ENCODE measurements at places on chromosomes 2 and 18.

- DNase-seq, result no peak
Observed at GRCh38 chr18:58566556-58567292, 62.2 kb downstream of the ALPK2 start.

DNA sequence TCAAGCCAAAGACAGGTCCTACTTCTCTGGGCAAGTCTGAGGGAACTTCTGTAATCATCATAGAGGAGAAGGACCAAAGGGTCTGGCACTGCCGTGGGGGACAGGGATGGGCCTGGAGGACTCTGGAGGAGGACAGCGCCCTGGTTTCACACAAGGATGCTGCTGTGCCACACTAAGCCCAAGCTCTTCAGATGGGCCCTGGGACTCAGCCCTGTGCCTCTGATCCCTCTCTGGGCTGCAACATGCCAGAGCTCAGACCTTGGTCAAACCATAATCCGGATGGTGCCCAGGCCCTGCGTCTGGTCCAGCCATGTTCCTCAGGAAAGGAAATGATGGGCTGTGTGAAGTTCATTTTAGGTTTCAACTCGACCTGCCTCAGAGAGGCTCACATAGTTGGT is 222.0 kb upstream of the COPS8 start:
- no peak for DNase-seq

DNA sequence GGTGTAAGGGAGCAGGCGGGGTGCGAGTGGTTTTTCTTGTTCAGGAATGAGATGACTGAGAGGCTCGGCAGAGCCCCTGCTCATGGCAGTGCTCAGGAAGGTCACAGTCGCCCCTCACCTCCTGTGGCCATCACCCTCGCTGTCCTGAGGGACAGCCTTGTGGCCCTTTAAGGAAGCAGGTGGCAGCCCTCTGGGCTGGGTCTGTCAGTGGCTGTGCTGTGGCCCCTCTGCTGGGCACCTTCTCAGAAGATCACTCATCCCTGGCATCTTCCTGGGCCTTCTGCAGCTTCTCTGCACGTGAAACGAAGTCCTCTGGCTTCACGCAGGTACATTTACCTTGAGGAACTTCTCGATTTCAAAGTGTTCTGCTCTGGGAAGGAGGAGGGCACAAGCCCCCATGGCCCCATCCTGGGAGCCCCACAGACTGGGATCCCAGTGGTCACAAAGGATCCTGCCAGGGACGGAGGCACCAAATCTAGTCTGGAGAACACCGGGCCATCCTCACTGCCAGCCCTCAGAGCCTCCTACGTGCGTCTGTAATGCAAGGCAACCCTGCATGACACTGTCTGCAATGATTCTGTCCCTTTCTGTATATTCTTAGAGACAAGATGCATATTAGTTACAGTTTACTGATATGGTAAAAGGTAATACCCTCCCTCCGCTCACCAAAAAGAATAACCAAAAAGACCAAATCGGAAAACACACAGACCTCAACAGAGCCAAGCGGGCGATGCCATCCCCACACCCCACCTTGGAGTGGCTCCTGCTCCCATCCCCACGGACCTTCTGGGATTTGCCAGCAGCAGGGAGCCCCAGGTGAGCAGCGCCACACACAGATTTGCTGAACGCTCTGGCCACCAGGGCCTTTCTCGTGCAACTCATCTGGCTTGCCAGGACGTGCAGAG is 25.9 kb upstream of the FAHD2A start:
- DNase-seq, result no peak

- no peak for DNase-seq
Observed at GRCh38 chr18:76394780-76395476, 100.1 kb downstream of the ZNF516 start.

DNA sequence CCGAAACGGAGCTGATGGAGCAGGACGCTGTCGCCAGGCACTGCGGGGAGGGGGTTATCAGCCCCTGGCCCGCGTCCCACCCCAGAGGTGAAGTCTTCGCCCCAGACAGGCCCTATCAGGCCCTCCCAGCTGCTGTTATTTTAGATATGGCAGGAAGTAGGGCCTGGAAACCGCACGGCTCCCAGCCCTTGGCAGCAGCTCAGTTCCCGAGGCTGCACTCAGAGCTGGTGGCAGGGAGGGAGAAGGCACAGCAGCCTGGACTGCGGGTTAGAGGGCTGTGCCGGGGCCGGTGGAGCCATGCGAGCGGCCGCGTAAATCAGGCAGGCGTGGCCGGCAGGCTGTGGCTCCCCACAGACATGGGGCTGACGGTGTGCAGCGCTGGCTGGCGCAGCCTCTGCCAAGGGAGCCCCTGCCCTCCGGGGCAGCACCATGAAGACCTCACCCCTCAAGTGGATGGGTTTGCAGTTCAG is 111.4 kb downstream of the NFATC1 start:
- DNase-seq, result no peak

DNA sequence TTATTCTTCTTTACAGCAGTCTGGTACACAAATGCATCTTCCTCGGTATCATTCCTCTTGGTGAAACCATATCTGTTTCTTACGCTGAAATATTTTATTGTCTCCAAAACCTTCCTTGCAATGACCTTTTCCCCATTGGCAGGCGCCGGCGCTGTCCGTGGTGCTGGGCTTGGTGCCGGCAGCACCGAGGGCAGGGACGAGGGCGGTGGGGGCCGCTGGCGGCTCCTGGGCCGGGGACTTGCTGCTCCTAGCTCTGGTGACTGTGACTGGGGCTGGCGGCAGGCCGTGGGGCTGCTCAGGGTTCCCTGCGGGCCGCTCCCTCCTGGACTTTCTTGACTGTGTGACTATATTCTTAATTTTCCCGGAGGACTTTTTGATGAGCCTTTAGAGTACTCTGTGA is 72.5 kb downstream of the GPR39 start:
- no peak for DNase-seq

DNA sequence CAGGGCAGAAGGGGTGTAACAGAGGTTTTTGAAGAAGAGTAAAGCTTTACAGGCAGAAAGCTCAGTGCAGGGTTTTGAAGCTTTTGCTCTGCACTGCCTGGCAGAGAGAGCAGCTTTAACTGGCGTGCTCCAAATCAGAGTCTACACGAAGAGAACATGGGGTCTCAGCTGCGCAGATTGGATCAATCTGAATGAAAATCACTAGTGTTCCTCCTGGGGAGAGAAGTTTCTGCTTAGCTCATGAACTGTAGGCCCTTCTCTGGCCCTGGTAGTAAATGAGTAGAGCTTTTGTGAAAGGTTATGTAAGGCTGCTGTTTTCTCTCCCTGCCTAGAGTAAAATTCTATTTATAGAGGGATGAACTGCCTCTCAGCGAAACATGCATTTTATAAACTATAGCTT is 13.6 kb downstream of the DCC start:
- no peak for DNase-seq

- DNase-seq, result no peak
Observed at GRCh38 chr2:71558300-71559051, 105.1 kb downstream of the DYSF start.

- peak; percentile 1 for DNase-seq
Observed at GRCh38 chr2:200239216-200239615, 67.3 kb upstream of the SPATS2L start.

DNA sequence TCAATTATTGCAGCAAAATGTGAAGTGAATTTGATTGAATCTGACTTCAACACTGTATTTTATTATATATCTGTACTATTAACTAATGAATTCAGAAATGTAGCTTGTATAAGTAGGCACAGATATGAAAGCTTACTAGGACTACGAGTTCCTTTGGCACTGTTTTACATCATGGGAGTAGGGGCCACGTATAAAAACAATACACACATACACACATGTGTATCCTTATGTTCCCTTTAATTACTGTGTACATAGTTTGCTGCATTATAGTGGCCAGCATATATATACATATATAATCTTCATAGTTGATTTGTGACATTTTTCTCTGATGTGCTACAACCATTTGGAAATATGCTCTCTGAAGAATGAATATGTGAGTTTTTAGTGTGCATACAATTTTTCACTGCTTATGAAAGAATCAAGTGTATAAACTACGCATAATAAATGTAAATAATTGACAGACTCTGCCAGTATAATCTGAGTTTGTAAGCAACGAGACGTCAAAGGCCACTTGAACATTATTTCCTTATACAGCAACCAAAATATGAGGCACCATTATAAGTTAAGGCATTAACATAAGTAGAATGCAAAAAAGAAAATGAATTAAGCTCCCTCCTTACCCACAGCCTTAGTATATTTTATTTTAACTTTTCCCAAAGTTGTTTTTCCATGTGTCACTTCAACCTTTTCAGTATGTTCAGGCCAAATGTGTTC is 98.1 kb upstream of the GALNT5 start:
- DNase-seq, result no peak

GRCh38 chr18:64384101-64384500 is 235.2 kb upstream of the LINC00305 start:
- DNase-seq, result no peak

DNA sequence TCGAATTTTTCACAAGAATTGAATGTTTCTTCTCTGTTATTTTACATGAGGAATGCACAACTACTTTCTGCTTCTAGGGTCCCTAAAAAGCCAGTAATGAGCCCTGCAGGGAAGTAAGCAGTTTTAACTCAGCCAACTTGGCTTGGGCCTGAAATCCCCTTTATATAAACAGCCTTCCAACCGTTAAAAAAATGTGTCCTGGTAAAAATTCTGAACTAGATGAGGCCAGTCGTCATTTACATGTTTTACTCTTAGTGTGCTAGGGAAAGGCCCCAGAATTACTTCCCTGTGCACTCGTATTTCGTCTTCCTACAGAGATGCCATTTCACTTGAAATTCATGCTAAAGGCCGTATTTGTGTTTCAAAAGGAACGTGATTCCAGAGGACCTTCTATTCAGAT is 42.4 kb upstream of the RPE start:
- no peak for DNase-seq

GRCh38 chr2:48248251-48248933 is 281.6 kb upstream of the STON1 start:
- no peak for DNase-seq

DNA sequence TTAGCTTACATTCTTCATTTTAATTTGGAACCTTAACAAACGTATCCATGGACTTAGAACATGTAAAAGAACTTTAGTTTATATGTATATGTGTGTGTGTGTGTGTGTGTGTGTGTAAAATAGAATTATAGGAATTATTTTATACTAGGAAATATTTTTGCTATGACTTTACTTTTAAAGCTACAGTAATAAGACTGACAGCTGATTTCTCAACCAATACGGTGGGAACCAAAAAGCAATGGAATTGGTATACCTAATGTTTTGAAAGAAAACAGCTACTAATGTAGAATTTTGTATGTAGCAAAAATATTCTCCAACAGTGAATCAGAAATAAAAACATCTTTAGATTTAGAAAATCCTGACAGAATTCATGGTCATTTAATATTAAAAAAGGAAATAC is 146.5 kb upstream of the ARL4C start:
- no peak for DNase-seq

DNA sequence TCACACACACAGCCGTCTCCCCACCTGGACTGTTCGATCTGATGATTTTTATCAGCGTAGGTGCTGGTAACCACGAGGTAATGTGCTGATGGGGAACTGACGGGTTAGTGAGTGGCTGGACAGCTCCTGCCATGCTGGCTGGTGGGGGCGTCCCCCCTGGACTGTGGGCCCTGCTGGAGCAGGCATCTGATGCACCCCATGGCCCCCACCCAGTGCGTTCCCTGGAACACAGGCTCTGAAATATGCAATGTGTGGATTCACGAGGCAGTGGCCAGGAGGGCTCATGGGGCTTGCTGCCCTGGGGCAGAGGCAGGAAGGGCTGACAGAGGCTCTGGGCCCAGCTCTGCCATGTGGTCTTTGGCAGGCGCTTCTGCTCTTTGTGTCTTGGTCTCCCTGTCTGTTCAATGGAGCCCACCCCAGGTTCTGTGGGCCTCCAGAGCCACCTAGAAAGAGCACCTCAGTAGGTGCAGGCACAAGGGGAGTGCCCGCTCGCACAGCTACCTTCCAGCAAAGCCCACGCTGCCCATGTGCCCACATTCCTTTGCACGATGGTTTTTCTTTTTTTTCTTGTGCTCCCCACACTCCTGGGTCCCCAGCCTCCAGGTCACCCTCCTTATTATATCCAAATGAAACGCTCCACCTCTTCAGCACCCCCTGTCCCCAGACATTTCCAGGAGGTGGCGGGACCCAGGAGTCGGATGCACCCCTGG is 10.3 kb upstream of the PXDN start:
- DNase-seq, result no peak

DNA sequence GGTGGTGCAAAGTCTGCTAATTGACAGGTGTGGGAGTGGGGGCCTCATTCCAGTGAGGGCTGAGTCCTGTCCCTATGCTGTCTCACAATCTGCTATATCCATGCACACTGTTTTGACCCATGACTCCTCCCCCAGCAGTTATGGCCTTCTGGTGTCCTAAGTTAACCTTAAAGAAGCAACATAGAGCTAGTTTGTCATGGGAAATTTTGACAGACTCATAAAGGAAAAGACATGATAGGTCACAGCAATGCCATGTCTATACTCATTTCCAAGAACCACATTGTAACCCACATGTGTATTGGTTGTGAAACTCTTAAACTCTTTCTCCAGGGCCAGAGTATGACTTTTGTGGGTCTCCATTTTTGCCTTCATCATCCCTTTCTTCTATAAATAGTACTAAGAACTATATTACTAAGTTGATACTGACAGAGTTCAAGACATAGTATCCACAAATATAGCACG is 78.2 kb upstream of the SLC1A4 start:
- DNase-seq, result no peak

DNA sequence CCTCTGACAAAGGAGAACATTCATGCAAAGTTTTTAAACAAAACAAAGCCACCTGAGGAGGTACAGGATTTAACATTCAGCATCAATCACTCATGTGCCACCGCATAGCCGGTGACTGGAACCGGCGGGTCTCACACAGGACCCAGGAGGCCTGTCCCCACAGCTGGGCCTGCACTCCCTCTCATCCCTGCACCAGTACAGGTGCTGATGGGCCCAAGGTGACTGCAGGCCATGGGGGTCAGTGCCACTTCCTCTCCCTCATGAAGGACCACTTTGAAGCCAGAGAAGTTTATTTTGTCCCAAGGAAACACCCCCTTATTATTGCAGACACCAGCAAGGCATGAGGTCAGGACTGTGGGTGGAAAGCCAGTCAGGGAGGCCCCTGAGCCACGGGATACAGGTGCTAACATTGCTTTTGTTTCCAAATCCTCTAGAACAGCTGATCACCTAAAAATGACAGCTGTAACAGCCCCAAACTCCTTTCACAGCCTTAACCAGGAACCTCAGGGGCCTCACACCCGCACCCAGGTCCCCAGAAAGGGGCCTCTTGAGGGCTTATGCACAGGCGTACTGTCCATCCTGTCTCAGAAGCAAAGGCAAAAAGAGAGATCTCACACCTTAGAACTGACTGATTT is 14.0 kb downstream of the PARD6G start:
- DNase-seq, result no peak

DNA sequence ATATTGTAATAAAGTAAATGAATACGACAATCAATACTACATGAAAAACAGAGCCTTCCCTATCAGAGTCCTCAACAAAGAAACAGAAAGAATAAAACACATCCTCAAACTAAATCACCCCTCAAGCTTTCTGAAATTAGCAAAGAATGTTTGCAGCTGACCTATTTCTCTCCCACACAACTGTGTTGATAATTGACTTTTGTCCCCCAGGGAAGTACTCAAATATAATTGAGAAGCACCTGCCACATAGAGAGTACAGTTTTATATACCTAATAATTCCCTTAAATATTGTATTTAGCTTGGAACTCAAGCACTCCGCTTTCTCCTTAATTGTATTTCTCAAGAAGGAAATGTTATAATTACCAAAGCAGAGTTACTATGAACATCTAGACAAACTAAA is 12.6 kb downstream of the CACNB4 start:
- no peak for DNase-seq
